CD4-positive, alpha-beta T cell treated with Interleukin-10 for 1 hour (primary cell): ENCODE measurements at places on chromosomes 2 and 18.

DNA sequence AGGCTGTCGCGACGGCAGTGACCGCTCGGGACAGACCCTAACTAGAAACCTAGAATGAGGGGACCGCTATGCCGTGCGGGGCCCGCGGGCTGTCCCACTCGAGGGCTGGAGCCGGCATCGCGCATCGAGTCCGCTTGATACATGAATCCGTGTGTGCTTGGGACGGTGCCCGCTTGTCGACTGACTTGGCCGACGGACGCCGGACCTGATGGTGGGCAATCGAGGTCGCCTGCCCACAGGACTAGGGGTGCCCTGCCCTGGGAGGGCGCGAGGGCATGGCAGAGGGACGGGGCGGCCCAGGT lies 749 bp upstream of the PTMA start:
- no peak for DNase-seq

- no peak for DNase-seq
These were observed 37.5 kb downstream of the PAX8 start for GRCh38 chr2:113240915-113241911.

- peak; percentile 8 for DNase-seq
These were observed 203.9 kb downstream of the MTX2 start for GRCh38 chr2:176473177-176473576.

DNA sequence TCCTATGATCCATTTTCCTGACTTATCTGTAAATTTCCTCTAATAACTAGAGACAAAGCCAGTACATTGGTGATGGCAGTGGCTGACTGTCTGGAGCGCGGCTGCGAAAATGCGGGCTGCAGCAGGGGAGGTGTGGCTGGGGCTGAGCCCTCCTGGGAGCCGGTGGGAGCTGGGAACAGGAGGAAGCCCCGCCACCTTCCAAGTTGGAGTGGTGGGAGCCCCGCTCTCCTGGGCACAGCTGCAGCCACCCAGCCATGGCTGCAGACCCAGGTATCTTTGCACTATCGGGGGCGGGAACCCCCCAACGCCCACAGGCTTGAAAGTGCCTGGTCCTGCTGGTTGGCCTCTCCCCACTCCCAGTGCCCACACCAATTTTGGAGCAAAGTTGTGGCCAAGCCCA lies 633.0 kb upstream of the TMEFF2 start:
- DNase-seq = no peak

DNA sequence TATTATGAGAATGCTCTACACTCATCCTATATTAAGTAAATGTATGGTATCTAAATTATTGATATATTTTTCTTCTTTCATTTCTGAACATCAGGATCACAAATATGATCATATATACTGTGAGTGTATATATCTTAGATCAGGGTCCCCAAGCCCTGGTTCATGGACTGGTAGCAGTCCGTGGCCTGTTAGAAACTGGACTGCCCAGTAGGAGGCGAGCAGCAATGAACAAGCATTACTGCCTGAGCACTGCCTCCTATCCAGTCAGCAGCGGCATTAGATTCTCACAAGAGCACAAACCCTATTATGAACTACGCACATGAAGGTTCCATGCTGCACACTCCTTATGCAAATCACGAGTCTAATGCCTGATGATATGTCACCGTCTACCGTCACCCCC lies 1247.1 kb upstream of the NXPH2 start:
- DNase-seq = no peak

- no peak for DNase-seq
These were observed 345.2 kb upstream of the RND3 start for GRCh38 chr2:150832686-150833085.

DNA sequence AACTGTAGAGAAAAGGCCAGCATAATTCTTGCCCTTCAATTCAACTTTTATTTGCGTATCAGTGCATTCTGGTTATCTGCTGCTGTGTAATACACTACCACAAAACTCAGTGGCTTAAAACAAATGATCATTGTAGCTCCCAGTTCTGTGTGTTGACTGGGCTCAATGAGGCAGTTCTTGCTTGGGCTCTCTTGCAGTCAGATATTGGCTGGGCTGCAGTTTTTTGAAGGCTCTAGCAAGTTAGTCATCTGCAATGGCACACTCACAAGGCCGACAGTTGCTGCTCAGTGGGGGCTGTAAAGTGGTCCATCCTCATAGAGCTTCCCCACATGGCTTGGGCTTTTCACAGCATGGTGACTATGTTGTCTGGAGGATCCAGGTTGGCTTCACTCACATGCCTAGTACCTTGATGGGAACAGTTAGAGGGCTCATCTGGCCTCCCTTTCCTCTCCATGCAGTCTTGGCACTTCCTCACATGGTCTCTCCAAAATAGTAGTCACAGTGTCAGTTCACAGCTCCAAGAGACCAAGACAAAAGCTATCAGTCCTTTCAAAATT lies 110.6 kb upstream of the TNP1 start:
- no peak for DNase-seq

DNA sequence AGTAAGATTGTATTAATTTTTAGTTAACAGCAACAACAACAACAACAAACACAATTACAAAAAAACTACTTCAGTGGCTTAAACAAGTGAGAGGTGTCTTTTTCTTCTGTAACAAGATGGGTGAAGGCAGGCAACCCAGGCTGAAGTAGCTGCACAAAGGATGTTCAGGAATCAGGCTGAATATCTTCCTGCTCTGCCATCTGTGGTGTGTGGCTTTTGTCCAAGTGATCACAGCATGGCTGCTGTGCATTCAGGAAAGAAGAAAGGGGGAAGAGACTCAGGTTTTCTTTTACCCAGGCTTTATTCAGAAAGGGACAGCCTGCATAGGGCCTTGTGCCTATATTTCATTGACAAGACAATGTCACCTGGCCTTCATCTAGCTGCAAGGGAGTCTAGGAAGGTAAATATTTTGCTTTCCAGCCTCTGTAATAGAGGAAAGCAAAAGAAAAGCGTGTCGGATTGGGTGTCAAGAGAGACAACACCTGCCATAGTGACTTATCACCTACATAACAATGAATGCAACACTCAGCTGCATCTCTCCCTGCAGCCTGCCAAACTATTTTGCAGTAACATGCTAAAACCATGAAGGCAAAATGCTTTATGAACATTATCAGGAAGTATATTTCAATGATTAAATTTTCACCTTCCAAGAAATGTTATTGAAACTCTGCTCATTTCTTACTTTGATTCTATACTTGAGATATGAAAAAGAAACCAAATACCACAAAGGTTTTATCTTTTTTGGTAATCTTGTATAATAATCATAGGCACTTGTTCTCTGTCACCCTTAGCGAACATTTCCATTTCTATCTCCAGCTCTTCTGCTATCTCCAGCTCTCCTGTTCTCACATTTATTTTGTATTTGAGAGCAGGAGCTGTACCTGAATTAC lies 14.6 kb downstream of the G6PC2 start:
- no peak for DNase-seq

DNA sequence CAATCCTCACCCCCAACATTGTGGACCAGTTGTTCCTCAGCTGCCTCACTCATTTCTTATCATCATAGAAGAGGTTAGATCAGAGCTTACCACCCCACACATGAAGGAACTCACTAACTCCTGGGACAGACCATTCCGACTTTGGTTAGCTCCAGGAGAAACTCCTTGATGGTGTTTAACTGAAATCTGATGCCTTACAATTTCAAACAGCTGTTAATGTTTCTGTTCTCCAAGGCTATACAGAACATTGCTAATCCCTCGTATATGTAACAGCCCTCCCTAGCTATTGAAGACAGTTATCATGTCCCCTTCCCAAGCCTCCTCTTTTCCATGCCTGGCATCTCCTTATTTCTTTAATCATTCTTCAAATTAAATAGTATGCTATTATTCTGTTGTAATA lies 14.8 kb downstream of the ERBB4 start:
- DNase-seq = no peak

DNA sequence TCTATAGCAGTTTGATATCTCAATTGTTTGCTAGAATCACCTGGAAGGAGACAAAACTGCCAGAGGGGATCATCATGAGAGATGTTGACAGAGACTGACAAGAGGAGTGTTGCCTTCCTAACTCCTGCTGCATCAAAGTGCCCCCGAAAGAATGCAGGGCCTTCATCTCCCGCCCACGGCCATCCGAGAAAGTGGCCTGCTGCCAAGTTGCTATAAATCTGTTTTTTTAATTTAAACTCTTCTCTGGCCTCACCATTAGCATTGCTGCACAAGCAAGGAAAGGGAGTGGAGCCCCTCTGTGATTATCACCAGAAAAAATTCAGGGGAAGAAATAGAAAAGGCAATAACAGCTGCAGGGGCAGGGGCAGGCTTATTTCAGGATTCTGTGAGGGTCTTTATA lies 238.1 kb upstream of the EPHA4 start:
- DNase-seq = no peak

GRCh38 chr2:169286624-169287231 lies 75.6 kb downstream of the LRP2 start:
- no peak for DNase-seq

GRCh38 chr2:27194538-27195354 lies 17.1 kb upstream of the ATRAID start:
- DNase-seq = no peak

- DNase-seq = no peak
These were observed 2.0 kb upstream of the TIA1 start for GRCh38 chr2:70250434-70250833.

DNA sequence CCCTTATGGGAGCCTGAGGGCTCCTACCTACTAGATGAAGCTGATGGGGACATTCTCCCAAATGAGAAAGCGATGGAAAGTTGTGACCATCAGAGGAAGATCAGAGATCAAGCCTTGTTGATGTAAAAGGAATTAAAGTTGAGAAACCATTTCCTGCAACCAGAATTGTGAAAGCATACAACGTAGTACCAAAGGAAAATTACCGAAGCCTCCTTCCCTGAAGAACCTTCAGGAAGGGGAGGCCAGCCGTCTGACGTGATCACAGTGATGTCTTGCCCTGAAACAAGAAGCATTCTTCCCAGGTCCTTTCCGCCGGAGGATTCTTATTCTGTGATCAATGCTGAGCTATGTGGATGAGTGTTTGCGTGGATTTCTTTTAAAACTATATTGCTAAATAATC lies 211.6 kb upstream of the TNP1 start:
- no peak for DNase-seq

DNA sequence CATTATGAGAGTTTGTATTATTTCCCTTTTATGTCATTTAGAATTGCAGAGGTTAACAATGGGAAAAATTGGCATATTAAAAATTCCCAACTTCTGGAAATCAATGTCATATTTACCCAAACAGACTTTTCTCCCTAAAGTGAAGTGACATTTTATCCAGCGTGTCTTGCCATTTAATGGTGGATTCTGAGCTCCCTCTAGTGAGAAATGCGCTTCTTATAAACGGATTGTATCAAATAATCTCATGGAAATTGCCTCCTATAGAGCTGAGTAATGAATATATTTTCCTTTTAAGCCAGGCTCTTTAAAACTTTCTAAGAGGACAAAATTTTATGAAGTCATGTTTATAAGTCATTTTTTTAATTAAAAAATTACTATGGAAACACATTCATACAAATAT lies 5.7 kb upstream of the GCFC2 start:
- DNase-seq = no peak

GRCh38 chr2:224142397-224143312 lies 103.6 kb upstream of the SERPINE2 start:
- no peak for DNase-seq

- no peak for DNase-seq
These were observed 18.0 kb upstream of the KLHL23 start for GRCh38 chr2:169715379-169716237.

- no peak for DNase-seq
These were observed 216.3 kb downstream of the LDLRAD4 start for GRCh38 chr18:13434854-13435253.

GRCh38 chr2:119010336-119010735 lies 68.3 kb downstream of the MARCO start:
- no peak for DNase-seq

DNA sequence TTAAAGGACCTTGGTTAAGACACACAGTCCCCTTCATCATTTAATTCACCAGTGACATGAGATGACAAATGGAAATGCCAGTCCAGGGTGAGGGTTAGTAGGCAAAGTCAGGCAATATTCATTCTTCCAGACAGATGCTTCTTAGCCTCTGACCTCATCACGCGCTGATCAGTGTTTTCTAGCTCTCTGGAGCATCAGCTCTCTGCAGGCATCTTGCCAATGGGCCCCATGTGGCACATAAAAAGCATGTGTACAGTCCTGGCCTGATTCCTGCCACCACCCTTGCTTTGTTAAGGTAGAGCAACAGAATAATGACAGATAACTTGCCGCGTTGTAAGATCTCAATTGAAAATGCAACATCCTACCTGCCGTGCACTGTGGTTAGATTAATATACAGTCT lies 20.3 kb upstream of the NPAS2 start:
- no peak for DNase-seq

- peak; percentile 22 for DNase-seq
These were observed 26.5 kb upstream of the IGFBP2 start for GRCh38 chr2:216606551-216607276.

GRCh38 chr18:8799001-8799400 lies 93.6 kb downstream of the MTCL1 start:
- DNase-seq = no peak

DNA sequence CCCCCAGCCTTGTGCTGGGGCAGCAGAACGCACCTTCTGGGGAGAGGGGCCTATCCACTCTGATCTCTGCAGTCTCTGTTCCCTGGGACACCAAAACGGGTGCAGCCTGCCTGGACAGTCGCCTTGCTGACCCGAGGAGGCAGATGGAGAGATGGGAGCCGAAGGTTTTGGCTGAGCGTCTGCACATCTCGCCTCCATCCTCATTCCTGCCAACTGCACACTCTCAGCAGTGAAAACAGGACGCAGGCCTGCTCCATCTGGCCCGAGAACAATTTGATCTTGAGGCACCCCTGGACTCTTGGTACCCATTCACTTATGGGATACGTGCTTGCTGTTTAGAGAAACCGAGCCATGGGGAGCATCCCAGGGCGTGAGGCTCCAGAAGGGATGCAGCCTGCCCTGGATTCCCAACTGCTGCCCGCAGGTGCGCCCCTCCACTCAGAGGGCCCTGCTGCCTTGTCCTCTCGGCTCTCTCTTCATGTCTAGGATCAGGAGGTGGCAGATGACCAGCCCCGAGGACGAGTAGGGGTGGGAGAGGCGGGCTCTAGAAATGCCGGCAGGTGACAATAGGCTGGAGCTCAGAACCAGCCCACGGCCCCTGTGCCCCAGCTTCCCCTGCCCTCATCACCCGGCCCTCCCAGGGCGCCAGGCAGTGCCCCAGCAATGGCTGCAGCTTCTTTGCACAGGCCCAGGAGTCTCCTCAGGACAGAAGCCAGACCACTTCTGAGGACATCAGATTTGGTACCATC lies 9.1 kb upstream of the SEMA4C start:
- DNase-seq = no peak

DNA sequence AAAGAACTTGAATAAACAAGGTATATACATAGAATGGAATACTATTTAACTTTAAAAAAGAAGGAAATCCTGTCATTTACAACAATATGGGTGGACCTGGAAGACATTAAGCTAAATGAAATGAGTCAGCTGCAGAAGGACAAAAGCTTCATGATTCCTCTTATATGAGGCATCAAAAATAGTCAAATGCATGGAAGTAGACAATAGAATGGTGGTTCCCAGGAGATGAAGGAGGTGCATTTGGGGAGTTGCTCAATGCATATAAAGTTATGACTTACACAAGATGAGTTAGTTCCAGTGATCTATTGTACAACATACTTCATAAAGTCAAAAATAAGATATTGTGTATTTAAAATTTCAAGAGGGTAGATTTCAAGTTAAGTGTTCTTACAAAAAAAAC lies 426.1 kb upstream of the UBE2E3 start:
- DNase-seq = no peak
